ENCODE measurements at places on chromosomes 2 and 18.

GRCh38 chr2:99822474-99823207 is 319.7 kb downstream of the AFF3 start:
- DNase-seq = no peak

- DNase-seq = no peak
Observed at GRCh38 chr2:70959851-70960832, 18.3 kb upstream of the ANKRD53 start.

GRCh38 chr2:171655586-171655985 is 31.7 kb upstream of the DYNC1I2 start:
- no peak for DNase-seq

DNA sequence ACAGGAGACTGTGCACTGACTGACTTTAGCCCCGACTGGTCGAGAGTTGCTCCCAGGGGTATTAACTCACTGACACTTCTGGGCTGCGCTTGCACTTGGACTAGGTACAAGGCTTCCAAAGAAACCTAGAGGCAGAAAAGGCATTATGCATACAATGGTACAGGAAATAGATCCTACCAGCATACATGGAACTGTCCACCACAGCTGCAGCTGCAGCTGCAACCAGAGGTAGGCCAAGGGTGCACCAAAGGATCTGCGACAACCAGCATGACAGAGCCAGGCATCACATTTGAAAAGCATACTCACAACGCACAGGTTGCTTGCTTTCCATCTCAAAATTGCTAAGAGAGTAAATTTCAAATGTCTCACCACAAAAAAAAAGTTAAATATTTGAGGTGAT is 22.6 kb upstream of the PGAP1 start:
- no peak for DNase-seq

DNA sequence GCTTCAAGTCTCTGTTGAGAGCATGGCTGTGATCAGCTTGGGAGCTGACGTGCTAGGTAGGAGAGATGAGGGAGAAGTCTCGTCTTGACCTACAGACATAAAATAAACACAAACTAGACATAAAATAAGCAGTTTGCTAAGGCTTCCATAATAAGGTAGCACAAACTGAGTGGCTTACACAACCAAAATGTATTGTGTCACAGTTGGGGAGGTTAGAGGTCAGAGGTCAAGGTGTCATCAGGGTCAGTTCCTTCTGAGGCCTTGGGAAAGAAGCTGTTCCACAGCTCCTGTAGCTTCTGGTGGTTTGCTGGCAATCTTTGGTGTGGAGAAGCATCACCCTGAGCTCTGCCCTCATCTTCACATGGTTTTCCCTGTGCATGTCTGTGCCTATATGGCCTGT is 20.2 kb downstream of the DAW1 start:
- no peak for DNase-seq

DNA sequence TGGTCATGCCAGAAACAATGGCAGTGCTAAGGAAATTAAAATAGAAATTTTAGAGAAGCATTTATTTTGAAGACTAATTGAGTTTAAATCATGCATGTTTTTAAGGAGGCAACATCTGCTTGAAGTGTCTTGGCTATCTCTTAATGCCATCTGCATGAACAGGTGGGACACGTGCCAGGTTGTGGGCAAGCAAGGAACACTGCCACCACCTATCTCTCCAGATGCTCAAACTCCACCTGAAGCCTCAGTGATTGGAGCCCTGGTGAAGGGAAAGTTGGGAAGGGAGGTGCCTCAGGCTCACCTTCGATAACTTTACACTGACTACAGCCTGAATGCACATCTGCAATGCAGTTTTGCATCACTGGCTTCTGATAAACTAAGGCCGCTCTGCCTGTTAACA is 91.5 kb downstream of the TPGS2 start:
- DNase-seq = no peak

DNA sequence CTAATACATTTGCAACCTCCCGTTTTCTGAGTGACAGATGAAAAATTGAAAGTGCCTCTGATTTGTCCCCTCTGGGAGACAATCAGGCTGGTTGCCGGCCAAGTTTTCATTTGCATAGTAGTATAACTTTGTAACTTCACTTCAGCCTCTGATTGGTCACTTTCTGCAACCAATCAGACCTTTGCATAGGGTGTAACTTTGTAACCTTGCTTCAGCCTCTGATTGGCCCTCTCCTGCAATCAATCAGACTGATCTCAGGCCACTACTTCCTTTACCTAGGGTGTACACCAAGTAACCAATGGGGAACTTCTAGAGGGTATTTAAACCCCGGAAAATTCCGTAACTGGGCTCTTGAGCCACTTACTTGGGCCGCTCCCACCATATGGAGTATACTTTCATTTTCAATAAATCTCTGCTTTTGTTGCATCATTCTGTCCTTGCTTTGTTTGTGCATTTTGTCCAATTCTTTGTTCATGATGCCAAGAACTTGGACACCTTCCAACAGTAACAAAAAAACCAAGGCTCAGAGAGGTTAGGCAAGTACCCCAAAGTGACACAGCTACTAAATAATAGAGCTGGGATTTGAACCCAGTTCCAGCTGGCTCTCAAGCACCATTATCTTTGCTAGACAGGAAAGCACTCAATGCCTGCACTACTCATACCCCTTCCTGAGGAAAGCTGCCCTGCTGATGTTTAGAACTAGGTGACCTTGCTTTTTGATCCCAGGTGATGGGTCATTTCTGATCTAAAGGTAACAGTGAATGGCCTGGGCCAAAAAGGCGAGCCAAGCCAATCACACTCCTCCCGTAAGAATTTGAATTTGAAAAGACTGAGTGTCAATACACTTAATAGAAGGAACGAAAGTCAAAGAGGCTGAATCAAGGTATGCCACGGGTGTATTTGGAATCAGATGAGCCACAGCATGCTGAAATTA is 10.9 kb upstream of the MYOM1 start:
- DNase-seq = no peak

DNA sequence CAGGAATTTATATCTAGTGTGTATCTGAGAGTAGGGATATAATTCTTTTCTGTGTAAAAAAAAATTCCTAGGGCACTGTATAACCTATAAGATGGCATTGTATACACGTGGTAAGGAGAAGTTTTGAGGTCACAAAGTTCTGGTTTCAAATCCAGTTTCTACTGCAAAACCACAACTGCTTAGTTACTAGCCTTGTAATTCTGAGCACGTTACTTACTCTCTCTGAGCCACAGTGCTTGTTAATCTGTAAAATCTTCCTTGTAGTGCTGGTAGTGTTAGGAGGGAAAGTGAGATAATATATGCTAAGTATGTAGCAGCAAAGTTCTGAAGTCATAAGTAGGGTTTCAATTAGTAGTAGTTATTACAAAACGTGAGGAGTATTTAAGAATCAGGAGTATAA is 175.4 kb downstream of the SATB2 start:
- no peak for DNase-seq

GRCh38 chr2:172278667-172279066 is 148.7 kb upstream of the ITGA6 start:
- no peak for DNase-seq

GRCh38 chr18:79343567-79344207 is 52.0 kb upstream of the NFATC1 start:
- DNase-seq = no peak

- DNase-seq = no peak
Observed at GRCh38 chr2:127901339-127902056, 15.7 kb upstream of the AMMECR1L start.

- DNase-seq = no peak
Observed at GRCh38 chr2:71082402-71083252, 14.2 kb downstream of the NAGK start.

Measured in SJSA1 (cell line).